ENCODE measurements at places on chromosomes 7 and 10.
A peak's percentile ranks its signal among the peaks of the same experiment; 100 is the strongest.

GRCh38 chr7:133978502-133979295 lies 148.4 kb upstream of the LRGUK start:
- no peak for DNase-seq

GRCh38 chr7:19397911-19398310 lies 252.7 kb upstream of the FERD3L start:
- DNase-seq, result peak; percentile 25

- no peak for DNase-seq
Observed at GRCh38 chr7:122363144-122363543, 58.6 kb upstream of the FEZF1 start.

- no peak for DNase-seq
Observed at GRCh38 chr7:82678259-82678658, 234.7 kb upstream of the CACNA2D1 start.

- no peak for DNase-seq
Observed at GRCh38 chr10:100791369-100792058, 46.1 kb downstream of the PAX2 start.

DNA sequence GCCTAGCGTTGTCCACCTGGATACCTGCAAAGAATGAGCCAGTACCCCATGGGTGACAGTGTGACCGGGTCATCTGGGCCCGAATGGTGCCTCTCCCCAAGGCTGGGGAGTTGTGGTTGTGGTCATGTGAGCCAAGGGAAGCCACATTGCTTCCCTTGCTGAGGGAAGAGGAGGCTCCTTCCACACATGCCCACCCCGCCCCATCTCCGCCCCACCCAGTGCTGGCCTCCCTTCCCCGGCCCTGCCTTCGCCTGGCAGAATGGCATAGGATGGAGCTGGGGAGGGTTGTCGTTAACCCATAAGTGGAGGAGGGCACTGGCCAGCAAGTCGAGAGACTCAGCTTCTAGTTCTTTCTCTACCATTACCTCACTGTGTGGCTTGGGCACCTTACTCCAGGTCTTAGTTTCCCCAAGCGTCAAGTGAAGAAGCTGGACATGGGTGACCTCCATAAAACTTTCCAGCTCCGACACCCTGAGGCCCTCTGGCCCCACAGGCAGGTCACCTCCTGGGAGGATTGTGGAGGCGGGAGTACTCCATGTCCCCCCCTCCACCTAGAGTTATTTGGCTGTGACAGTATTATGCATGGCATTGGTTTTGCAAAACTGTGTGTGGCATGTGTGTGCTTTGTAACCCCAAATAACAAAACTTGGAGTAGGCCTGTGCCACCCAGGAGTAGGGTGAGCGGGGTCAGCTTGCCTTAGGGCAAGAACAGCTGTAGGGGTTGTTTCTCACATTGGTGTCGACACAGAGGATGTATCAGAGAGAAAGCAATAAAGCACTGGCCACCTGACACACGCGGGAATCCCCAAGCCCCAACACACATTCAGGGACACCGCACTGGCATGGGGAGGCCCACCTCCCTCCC lies 90.5 kb upstream of the MACROH2A2 start:
- DNase-seq, result no peak

GRCh38 chr7:23002698-23003097 lies 11.2 kb downstream of the HYCC1 start:
- no peak for DNase-seq

DNA sequence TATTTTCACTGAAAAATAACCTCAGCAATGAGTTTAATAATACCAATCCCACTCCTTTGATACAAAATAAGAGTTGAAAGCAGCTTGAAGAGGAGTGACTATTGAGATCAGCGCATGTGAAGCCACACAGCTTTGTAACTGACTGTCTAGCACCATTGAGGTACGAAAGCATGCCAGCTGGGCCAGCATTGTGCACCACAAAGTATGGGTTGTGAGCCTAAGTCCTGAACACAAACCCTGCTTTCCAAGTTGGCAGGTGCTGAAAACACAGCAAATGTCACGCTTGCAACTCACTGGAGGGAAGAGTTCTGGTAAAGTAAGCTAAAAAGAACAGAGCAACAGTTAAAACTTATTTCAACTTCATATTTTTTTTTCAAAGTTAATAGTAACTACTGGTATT lies 4.0 kb upstream of the FAM53B start:
- no peak for DNase-seq

GRCh38 chr10:132606031-132606491 lies 68.5 kb downstream of the INPP5A start:
- no peak for DNase-seq

- DNase-seq, result no peak
Observed at GRCh38 chr7:4836206-4836661, 25.6 kb downstream of the PAPOLB start.

DNA sequence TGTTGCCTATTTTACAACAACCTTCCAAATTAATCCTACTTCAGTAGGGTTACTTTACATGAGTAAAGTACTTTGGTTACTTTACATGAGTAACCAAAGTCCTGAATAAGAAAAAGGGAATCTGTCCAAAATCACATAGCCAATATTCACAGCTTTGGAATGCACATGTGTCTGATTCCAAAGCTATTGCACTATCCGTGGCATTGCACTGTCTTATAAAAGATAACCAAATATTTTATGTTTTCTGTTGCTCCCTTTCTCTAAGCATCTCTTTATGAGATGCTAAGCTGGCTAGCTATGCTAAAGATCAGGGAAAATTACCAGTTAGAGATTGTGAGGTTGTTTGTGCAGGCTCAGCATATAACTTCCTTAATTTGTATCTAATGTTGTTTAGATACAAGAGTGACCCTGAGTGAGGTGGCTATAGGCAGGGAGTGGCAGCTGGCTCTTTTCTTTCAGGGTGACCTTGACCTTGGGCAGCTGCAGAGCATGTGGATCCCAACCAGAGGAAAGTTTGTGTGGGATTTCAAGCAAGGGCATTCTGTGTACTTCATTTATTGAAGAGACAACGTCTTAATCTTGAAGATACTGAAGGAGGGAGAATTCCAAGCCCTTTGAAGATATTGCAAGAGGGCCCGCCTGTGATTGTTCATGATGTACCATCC lies 366.1 kb upstream of the ANKRD30A start:
- DNase-seq, result no peak

- no peak for DNase-seq
Observed at GRCh38 chr10:18402853-18403252, 248.5 kb downstream of the NSUN6 start.

- peak; percentile 58 for DNase-seq
Observed at GRCh38 chr7:23299770-23300300, 696 bp downstream of the MALSU1 start.

DNA sequence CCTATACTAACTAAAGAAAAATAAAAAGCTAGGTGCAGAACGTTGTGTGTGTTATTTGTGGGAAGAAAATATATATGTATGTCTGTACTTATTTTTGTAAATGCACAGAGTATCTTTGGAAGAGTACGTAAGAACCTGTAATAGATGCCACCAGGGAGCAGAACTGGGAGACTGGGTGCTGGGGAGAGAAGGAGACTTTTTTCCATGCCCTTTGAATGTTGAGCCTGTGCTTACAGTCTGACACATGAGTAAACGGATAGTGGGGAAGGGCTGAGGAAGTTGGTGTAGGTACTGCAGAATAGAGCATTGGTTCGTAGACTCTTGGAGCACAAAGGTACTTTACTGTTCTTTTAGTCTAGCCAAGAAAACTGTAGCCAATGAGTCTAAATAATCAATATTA lies 1.3 kb upstream of the SCRN1 start:
- DNase-seq, result no peak

GRCh38 chr7:5766321-5766761 lies 15.1 kb downstream of the RNF216 start:
- DNase-seq, result no peak

DNA sequence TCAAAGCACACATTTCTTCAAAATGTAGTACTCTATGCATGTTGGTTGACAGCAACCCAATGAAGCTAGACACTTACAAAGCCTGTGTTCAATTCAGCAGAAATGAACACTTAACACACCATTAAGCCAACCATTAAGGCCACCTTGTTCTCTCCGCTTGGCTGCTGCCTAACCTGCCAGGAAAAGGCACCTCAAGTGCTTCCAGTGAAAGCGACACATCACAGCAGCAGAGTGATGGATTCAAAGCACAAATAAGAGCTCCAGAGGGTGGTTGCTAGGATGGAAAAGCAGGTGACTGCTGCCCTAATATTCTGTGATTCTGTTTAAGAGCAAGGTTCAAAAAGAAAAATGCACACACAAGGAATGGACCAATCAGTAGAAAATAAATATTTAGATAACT lies 81.5 kb upstream of the GNAI1 start:
- DNase-seq, result no peak

- DNase-seq, result no peak
Observed at GRCh38 chr10:23065181-23065948, 30.0 kb upstream of the MSRB2 start.

- no peak for DNase-seq
Observed at GRCh38 chr10:114256008-114256765, 17.1 kb downstream of the VWA2 start.

DNA sequence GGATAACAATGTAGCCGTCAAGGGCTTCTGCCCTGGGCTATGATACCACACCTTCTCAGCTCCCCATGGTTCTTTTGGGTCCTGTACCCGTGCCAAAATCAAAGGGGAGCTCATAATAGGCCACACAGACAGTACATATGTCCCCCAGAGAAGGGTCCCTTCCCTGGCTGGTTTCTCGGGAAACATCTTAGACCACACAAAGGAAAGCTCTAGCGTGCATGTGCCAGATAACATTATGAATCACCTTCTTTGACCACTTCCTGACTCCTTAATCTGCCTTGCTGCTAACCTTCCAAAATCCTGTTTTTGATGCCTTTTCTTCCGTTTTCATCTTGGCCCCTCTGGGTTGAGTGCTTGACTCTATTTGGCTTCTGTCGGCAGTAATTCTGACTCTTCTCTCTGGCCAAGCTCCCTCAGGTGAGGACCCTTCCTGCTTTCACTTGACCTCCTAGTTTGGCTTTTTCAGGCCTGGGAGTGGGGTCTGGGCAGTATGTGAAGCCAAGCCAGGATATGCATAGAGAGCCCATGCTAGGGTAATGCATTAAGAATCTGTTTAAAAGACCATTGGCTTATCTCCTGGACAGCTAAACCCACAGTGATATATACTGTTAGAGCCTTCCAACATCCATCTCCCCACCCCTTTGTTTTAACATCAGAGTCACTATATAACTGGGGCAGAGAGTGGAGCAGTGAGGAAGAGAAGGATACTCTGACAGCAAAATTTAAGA lies 84.8 kb downstream of the ANLN start:
- DNase-seq, result peak; percentile 79

DNA sequence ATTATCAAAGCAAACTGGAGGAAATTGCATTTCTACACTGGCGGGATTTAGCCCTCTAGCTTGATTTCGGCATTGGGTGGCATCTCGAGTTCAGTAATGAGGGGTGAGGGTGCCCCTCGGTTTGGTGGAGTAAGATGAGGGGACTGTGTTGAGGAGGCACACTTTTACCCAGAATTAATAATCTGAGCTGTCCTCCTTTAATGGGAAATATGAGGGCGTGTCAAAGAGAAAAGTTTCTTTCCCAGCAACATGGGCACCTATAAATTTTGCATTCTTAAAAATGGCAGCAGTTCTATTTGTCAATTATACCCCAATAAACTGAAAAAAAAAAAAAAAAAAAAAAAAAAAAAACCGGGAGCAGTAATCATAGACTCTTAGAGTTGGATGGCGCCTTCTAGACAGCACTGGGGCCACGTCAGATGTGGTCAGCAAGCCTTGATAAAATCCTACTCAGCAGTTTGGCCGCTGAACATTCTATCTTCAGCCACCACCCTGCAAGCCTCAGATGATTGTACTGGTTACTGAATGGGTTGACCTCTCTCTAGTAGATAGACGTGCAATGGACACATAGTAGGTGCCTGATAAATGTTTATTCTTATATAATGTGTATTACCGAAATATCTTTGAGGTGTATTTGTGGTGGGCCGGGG lies 931 bp downstream of the PAPSS2 start:
- no peak for DNase-seq

GRCh38 chr7:414681-415560 lies 104.7 kb downstream of the PDGFA start:
- no peak for DNase-seq

DNA sequence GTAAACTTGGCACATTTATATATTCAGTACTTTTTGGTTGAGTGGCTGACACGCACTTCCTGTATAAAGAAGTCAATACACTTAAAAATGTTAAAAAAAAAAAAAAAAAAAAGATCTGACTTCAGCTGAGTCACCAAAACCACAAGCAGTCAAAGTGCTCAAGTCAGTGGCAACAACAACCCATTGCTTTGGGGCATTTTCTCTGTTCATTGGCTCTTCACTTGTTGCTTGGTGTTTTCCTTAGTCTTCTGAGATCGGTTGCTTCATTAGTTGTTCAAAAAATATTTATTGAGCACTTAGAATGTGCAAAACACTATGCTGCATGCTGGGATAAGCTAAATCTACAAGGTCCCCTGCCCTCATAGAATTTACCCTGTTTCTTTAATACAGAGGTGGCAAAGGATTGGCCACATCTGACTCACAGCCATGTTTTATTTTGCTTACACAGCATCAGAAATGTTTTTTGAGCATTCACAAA lies 63.7 kb downstream of the ZNRF2 start:
- peak; percentile 93 for DNase-seq

DNA sequence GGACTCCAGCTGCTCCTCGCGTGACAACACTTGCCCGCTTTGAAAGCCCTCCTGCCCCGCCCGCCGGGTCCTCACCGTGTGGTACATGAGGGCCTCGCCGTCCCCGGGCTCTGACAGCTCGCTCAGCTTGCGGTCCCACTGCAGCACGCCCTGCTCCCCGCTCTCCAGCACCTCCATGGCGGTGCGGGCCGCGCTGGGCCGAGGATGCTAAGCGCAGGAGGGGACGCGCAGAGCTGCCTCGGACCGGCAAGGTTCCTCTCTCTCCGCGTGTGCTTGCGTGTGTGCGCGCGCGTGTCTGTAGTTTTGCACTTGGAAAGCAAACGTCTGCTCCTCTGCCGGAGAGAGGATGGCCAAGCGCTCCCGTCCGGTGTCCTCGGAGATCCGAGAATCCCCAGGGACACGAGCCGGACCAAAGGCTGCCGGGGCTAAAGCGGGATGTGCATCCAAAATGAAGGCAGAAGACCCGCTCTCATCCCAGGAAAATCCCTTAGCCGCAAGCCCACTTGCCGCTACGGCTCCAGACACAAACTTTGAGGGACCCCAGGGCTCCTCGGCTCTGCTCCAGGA lies at the start of gene CREB3L2:
CREB3L2 (minus strand) TSS at position 558 of the 567 bp plus-strand sequence; CDS start at position 177, 381 bp downstream.
- peak; percentile 89 for DNase-seq

- DNase-seq, result no peak
Observed at GRCh38 chr10:24929056-24929544, 23.3 kb downstream of the PRTFDC1 start.

GRCh38 chr10:116899626-116900025 lies 50.3 kb downstream of the ENO4 start:
- DNase-seq, result no peak

DNA sequence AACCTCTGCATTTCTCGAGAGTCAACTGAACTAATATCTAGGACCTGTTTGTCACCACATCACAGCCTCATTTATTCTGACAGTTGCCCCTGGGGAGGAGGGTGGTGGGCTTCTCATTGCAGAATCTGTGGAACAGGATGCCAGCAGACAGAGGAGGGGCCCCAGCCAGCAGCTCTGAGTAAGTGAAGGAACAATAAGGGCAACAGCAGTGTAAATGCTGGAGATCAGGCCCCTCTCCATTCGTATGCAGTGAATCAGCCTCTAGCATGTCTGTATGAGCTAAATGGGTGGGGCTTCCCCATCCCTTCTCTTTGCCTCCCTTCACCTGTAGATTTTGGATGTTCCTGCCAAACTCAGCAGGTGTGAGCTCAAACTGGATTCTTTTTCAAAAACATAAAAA lies 7.7 kb upstream of the CPVL start:
- no peak for DNase-seq

GRCh38 chr10:42583828-42584227 lies 54.5 kb downstream of the ZNF33B start:
- peak; percentile 30 for DNase-seq

All from NB4 (cell line).